ENCODE measurements at places on chromosomes 11 and 22.

DNA sequence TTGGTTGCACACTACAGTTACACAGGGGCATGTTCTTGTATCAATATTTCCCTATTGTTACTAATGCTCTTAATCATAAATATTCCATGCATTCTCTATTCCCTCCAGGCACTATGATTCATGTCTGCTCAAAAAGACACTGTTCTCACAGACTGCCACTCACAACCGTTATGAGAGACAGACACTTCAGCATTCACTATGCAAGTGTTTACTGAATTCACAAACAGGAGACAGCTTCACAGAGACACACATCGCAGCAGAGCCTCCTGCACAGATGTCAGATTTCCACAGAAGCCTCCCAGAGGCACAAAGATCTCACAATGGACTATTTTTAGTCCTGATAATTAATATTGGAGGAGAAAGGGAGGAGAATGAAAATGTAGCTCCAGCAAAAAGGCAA lies 930.4 kb downstream of the OPCML start:
- DNase-seq, result no peak

GRCh38 chr11:21650961-21651360 lies 541.9 kb upstream of the ANO5 start:
- DNase-seq, result no peak

DNA sequence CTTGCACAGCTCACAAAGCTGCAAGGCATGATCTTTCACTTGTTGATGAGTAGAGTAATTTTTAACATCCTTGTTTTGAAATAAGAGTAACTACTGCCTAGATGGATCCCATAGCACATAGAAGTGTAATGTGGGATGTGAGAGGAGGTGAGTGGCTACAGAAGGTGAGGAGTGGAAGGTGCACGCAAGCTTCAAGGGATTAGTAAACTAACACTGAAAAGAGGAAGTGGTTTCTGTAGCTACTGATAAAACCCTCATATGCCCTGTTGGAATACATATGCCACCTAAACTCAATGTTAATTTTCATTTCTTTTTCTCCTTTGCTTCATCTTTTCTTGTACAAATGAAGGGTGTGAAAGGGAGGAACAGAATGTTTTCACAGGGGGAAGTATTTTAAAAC lies 22.0 kb upstream of the CTSC start:
- DNase-seq, result no peak

- no peak for DNase-seq
Measured at GRCh38 chr11:133718238-133718637, 127.1 kb downstream of the SPATA19 start.

DNA sequence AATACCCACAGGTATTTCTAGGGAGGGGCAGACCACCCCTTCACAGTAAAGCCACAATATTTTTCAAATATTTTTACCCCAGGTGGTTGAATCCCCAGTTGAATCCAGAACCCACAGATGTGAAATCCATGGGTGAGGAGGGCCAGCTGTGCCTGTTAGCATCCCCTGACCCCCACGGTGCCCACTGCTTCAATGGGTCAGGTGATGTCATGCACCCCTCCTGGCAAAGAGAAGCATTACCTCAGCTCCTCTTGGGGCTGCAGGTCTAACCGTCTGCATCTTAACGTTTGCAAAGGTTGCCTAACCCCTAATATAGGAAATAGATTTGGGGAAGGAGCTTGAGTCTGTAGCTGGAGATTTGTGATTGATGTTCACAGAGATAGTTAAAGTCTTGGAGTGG lies 24.7 kb upstream of the IL17RA start:
- no peak for DNase-seq

DNA sequence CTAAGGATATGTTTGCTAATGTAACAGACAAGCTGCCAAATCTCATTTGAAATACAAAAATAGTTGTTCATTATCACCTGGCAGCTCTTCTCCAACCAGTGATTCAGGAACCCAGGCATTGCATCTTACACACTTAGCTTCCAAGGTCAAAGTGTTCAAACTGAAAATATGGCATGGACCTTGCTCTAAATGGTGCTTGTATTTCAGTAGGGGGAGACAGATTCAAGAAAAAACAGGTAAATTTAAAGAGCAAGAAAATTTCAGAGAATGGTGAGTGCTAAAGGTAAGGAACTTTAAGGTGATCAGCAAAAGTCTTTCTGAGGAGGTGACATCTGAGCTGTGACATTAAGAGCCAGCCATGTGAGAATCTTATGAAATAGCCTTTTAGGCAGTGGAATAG lies 82.8 kb upstream of the E2F8 start:
- no peak for DNase-seq

- DNase-seq, result no peak
Measured at GRCh38 chr22:23224846-23225245, 44.5 kb downstream of the BCR start.

GRCh38 chr22:43090130-43090789 lies 1.1 kb upstream of the TTLL1 start:
- DNase-seq, result no peak

- no peak for DNase-seq
Measured at GRCh38 chr11:111019451-111019850, 226.1 kb upstream of the POU2AF2 start.

DNA sequence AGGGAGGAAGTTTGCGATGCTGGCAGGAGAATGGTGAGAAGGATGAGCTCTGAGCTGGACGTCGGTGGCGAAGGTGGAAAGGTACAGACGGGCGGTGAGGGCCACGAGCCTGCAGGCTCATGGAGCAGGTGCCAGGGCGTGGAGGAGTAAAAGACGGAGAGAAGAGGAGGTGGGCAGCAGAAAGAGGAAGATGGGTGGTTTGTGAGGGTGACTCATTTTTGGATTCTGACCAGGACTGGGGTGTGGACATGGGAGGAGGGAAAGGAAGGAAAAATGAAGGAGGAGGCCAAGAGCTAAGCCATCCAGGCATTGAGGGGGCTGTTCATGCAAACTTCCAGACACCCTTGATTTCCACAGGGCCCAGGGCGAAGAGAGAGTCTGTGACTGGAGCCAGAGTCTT lies 3.5 kb downstream of the ZDHHC24 start:
- no peak for DNase-seq

GRCh38 chr11:64122411-64123410 lies 43.2 kb downstream of the MACROD1 start:
- DNase-seq, result no peak

DNA sequence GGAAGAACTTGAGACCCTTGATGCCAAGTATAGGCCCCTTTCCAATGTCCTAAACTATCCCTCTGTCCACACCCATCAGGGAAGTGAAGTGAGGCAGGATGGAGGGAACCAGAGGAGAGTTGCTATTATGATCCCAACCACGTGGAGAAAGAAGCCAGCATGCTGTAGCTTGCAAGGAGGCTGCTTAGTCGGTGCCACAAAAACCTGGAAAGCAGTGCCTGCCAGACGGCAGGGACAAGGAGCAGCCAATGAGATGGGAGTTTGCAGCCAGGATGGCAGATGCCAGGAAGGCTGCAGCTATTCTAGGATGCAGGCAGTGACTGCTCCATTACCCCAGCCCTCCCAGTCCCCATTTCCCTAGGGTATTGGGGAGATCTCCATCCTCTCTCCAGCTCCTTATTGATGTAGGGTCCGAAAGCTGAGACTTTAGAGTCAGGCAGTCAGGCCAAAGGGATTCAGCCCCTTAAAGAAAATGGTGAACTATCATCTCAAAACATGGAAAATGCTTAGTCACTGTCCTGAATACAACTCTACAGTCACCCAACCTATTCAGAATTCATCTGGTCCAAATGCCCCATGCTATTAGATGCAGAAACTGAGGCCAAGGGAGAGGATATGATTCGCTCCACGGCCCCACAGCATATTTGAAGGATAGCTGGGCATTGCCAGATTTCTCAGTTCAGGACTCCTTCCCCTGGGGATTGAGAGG lies 18.4 kb upstream of the LRRC55 start:
- DNase-seq, result no peak

- DNase-seq, result no peak
Measured at GRCh38 chr11:63504054-63504453, 1.8 kb upstream of the LGALS12 start.

DNA sequence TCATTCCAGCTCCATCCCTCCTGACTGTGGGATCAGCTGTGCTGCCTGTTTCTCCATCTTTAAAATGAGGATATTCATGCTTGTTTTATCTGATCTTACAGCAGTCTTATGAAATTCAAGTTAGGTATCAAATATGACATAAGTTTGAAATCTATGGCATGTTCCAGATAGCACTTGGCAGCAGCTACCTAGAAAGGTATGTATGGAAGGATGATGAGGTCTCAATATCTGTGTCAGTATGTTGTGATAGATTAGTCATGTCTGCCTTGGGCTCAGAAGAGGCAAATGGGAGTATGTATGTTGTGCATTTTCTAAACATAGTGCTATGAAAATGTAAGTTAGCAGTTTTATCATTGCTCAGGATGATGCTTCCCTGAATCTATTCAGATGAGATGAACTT lies 122.1 kb downstream of the NAV2 start:
- no peak for DNase-seq

GRCh38 chr11:1371836-1372465 lies 17.8 kb upstream of the BRSK2 start:
- DNase-seq, result no peak

DNA sequence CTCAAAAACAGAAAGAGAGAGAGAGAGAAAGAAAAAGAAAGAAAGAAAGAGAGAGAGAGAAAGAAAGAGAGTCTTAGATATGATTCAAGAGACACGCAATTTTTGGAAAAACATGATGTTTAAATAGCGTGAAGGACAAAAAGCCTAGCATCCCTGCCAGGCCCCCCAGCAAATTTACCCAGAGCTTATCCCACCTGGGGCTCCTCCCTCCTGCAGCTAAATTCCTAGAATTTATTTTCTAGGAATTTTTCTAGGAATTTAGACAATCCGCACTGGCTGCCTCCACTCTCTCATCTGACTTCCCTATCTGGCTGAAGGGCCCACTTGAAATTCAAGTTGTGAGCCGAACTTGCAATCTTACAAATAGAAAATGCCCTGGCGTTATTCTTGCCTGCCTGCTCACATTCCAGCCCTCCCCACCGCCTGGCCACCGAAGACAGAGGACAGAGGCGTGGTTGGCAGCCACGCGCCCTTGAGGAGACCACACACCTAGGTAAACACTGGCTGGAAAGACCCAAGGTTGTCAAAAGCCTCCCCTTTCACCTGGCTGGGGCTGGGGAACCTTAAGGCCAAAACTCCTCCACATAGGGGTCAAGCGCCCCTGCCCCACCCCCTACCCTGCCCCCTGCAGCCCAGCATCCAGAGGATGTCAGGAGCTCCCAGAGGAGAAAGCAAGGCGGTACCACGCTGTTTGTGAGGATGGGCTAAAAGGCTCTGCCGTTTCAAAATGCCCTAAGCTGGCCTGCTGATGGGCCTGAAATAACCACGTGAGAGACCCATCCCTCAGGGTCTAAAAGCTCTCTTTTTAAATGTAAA lies 42.2 kb downstream of the AHNAK start:
- no peak for DNase-seq

DNA sequence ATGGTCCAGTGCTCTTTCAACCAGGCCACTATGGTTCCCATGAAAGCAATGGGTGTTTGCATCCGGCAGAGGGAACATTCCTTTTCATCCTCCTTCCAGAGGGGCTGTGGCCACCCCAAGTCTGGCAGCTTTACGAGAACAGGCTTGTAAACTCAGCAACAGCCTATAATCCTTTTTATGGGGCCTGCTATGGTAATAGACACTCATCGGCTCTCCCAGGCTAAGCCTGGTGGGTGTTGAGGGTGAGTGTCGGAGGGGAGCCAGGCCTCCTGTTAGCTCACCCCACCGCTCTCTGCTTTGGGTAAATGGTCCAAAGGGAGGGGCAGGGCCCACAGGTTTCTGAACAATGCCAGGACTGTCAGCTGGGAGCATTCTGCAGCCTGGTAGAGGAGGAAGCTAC lies 111.6 kb upstream of the CD82 start:
- no peak for DNase-seq

DNA sequence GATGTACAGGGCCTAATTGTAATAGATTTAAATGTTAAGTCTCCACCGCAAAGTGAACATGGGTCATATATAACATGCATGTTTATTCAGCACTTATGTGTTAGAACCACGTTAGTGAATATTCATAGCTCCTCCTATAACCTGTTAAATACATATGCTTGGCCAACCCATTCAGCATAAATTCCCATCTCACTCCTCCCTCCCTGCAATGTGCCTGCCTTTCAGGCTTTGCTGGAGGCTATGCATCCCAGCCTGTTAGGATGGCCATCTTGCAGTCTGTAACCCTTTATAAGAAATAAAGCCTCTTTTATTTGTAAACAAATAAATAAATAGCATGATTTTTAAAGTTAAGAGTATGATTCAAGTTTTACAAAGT lies 1.7 kb upstream of the OOSP4A start:
- no peak for DNase-seq

DNA sequence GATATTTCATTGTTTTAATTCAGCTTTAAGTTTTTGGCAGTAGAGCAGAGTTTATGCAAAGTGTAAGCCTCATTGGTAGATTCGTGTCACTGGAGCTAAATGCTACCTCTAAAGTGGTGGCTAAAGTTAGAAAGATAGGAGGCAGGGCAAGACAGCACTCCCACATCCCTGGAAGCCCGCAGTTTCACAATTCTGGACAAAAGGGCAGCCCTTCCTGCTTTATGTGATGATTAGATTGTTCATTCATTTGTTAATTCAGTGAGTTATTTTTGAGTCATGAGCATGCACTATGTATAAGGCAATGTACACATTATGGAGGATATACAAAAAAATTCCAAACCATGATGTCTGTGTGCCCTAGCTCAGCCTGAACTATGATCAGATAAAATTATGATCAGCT lies 52.1 kb upstream of the EIF3M start:
- no peak for DNase-seq

GRCh38 chr22:49827853-49828598 lies at the start of gene BRD1:
BRD1 (minus strand) TSS chr22:49827873; CDS start chr22:49824317, 3,556 bp downstream.
- DNase-seq, result peak; percentile 23

DNA sequence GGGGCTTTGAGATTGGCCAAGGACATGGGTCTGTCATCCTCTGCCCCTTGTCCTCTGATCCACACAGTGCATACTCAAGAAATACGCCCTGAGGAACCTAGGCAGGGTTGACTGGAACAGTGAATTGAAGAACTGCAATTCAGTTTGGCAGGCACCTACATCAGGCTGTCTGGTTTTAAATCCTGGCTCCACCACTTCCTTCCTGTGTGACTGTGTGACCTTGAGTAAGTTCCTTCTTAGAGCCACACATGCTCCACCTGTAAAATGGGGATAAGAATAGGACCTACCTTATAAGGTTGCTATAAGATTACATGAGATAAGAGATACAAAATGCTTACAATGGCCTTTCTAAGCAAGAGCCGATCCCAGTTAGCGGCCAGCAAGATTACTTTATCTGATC lies 15.8 kb upstream of the TCF20 start:
- no peak for DNase-seq

- DNase-seq, result peak; percentile 29
Measured at GRCh38 chr22:23180301-23180892, at the start of gene BCR. BCR (plus strand) TSS chr22:23180509; CDS start chr22:23180961, 452 bp downstream.

DNA sequence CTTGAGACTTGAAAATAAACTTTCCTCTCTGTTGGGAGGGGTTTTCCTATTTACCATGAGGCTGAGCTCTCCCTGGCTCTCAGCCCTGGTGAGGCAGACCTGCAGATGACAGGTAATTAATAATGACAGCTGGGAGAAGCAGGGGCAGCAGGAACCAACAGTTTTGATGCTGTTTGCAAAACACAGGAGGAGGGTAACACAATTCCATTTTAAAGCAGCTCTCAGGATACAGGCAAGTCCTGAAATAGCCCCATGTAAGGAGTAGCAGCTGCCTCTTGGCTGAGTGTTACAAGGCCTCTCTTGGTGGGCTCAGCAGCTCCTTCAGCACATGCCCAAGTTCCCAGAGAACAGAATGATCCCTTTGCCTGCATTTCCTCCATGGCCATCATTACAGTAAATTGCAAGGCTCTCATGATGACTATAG lies 13.3 kb downstream of the PARVA start:
- no peak for DNase-seq
